ENCODE measurements at places on chromosomes 7 and 10.

GRCh38 chr10:125002047-125002422 is 60.1 kb downstream of the ZRANB1 start:
- no peak for DNase-seq

DNA sequence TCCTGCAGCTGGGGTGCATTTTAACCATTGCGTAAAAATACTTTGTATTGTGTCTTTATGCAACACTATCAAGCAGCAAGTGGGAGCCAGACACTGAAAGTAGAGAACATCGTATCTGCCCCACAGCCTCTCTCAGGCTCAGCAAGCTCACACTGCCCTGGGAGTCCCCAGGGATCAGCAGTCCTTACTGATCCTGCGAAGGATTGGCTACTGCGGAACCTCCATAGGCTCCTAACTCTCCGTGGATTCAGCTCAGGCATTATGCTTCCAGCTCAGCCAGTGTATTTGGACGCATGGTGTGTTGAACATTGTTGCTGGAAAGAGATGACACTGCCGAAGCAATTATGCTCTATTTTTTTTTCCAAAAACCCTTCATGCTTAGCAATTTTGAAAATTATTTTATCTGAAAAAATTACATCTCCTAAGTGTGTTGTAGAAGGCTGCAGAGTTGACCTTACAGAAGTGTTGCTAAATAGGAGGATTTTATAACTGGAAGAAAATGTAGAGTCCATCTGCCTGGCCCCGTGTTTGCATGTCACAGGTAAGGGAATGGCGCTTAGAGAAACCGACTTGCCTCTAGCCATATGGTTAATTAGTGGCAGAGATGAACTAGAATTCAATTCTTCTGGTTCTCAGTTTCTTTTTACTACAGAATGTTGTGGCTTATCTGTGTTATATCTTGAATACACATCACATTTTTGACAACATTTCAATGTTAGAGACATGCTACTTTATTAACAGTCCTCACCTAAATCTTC is 276.4 kb upstream of the COBL start:
- DNase-seq = no peak

DNA sequence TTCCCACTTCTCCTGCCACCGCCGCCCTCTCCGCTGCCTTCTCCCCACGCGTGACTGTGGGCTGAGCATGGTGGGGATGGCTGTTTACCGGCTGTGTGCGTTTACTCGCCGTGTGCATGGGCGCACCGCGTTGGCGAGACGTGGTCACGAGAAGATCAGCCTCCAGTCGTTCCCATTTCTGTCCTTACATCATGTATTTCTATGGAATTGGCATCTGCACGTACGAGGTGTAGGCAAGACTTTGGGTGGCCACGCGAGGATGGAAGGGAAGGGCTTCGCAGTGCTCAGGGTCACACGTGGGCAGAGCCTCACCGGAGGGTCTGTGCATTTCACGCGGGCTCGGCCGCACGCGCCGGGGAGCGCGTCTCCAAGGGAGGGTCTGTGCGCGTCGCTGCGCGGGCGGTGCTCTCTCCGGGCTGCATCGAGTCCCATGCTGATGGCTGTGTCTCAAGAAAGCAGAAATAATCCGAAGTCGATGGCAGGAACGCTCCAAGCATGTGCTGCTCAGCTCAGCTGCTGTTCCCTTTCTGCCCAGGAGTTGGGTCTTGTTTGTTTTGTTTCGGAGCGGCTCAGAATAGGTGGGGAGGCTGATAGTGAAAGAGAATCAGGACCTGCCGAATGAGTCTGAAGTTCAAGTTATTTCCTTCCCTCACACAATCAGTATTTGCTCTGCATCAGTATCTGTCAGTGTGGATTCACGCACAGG is 973 bp downstream of the CAMK1D start:
- peak; percentile 47 for DNase-seq

- no peak for DNase-seq
These were observed 132.9 kb downstream of the FAM204A start for GRCh38 chr10:118209215-118209614.

GRCh38 chr10:51171946-51172345 is 97.7 kb downstream of the PRKG1 start:
- no peak for DNase-seq

- DNase-seq = peak; percentile 51
These were observed 40.9 kb upstream of the ZNF32 start for GRCh38 chr10:43689618-43689954.

- no peak for DNase-seq
These were observed 140.2 kb upstream of the PLXDC2 start for GRCh38 chr10:19676063-19676462.

GRCh38 chr7:50915621-50916020 is 132.9 kb upstream of the GRB10 start:
- DNase-seq = no peak

DNA sequence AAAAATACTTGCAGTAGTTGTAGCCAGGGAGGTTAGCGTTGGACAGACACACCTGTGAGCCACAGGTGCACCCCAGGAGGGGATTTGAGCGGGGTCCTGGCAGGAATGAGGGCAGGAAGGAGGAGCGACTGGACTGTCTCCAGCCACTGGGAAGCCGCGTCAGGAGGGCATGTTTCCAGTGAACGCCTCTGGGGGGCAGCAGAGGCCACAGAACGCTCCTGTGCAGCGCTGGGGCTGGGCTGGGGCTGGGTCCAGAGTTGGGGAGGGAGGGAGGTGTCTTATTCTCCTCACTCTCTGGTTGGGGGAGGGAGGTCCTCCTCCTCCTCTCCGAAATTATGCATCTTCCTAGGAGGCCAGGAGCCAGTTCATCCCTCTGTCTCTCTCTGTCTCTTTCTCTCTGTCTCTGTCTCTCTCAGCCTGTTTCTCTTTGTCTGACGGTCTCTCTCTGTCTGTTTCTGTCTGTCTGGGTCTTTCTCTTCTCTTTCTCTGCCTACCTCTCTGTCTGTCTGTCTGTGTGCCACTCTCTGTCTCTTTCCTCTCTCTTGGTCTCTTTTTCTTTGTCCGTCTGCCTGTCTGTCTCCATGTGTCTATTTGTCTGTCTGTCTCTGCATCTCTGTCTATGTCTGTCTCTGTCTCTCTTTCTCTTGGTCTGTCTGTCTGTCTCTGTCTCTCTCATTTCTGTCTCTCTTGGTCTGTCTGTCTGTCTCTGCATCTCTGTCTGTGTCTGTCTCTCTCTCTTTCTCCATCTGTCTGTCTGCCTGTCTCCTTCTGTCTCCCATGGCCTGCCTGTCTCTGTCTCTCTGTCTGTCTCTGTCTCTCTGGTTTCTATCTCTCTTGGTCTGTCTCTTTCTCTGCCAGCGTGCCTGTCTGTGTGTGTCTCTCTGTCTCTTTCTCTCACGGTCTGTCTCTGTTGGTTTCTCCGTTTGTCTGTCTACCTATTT is 9.9 kb upstream of the PSMG3 start:
- DNase-seq = peak; percentile 68

GRCh38 chr7:135428879-135429278 is 81.0 kb downstream of the CNOT4 start:
- DNase-seq = no peak

- no peak for DNase-seq
These were observed 58.5 kb upstream of the SORCS3 start for GRCh38 chr10:104582602-104582951.

DNA sequence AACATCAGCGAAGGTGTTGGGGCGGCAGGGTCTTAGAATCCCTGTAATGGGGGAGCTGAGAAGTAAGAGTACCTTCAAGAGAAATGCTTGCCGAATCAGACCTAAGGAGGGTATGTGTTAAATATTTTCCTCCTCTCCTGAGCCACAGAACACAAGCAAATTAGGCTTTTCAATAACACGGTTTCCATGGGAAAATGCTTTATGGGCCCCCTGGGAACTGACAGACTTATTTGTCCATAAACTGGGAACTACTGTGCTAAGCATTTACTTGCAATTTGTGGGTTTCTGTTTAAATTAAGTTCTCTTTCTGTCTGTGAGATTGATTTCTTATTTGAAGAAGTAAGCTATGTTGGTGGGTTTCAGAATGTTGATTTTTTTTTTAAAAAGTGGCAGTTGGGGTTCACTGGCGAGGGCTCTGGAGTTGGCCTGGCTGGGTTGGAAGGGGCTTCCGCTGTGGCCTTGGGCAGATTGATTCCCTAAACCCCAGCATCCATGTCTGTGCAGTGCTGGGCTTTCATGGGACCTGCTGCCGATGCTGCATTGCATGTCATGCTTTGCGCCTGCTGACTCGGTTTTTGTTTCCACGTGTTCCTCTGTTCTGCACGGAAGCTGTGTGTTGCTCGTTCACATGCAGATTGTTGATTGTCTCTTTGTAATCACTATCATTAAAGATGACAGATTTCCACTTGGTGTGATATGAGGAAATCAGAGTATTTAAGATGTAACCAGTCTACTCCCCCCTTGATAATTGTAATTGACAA is 7.2 kb downstream of the RBM17 start:
- DNase-seq = no peak

GRCh38 chr10:24242562-24242961 is 33.6 kb downstream of the KIAA1217 start:
- DNase-seq = no peak

- DNase-seq = no peak
These were observed 19.5 kb downstream of the AMZ1 start for GRCh38 chr7:2707481-2707880.

DNA sequence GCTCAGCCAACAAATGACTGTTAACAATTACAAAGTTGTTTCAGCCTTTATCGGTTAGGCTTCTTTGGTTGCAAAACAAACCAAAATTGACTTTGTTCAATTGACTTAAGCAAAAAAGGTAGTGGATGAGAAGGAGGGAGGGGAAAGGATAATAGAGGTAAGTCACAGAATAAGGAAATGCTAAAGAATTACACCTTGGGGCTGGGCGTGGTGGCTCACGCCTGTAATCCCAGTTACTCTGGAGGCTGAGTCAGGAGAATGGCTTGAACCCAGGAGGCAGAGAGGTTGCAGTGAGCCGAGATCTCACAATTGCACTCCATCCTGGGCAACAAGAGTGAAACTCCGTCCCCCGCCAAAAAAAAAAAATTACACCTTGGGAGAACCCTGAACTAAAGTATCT is 41.4 kb downstream of the AHCYL2 start:
- DNase-seq = no peak

DNA sequence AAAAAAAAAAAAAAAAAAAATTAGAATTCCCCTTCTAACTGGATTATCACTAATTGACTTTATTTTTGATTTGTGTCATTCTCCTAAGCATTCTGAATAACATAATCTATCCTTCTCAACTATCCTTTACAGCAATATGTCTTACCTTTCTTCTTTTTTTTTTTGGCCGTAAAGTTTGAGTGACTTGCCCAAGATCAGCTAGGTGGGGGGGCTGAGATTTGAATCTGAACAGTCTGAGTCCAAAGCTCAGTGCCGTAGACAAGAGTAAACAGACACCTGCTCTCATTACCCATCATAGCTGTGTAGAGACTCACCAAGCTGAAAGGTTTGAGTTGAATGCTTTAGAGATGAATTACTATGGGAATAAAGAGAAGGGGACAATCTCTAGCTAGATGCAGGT is 192.1 kb downstream of the SORCS1 start:
- no peak for DNase-seq

- DNase-seq = peak; percentile 4
These were observed at the start of gene PLCE1 for GRCh38 chr10:93993782-93994437. TSS of gene PLCE1 (plus strand) at chr10:93993931. CDS start at chr10:94031047, 37,116 bp downstream.

- no peak for DNase-seq
These were observed 20.5 kb downstream of the STAG3 start for GRCh38 chr7:100198266-100198665.

DNA sequence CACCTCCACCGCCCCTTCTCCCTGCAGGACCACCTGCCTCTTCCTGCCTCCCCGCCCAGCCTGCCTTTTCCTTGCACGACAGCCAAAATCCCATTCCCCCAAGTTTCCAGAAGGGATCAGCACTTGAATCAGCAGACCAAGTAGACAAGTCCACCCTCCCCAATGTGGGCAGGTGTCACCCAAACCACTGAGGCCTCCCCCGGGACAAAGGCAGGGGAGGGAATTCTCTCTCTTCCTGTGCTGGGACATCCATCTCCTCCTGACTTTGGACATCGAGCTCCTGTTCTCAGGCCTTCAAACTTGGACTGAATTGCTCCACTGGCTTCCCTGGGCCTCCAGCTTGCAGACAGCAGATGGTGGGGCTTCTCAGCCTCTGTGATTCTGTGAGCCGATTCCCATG is 21.6 kb upstream of the PSMG3 start:
- no peak for DNase-seq

DNA sequence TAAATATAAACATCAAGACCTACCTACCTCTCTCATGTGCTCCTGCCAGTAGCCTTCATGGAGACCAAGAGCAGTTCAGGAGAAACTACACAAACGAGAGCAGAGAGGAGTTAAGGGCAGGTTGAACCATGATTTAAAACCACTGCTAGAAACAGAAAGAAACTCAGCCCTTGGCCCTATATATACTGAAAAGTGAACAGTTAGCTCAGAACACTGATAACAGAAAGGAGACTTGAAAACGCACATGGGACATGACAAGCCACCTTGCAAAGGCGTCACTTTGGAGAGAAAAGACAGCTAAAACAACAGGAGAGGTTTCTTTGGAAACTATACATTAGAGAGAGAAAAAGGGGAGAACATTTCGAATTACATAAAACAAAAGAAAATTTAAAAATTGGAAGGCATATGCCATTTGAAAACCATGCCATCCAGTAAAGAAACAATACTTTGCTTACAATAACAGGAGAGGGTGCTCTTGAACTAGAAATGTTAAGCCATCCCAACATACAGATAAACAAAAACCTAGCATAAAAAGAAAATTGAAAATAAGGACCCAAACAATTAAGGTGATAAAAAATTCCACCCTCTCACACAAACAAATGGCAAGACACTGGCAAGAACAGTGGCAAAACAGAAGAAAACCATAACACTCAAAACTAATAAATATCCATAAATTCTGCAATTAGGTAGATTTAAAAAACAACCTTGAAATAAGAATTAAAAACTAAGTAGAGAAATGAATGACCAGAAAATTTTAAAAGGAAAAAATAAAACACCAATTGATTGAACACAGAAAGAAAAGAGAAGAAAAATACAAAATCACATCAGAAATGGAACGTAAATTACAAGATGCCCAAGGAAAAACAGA is 232.7 kb downstream of the IMMP2L start:
- DNase-seq = no peak

DNA sequence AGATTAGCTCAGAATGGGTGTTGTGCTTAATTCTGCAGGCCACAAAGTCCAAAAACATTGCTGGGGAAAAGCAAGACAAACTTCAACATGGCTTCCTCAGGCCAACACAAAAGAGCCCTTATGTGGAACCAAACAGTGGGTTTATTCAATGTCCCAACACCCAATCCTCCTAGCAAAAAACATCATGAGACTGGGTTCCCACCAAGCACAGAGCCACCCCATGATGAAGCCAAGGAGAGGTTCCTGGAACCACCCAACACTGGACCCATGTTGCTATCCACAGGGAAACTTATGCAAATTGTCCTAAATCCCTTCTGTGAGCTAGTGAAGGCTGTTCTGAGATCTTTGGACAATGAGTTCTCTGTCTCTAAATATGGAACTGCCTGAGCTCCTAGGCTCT is 24.0 kb downstream of the SLC25A13 start:
- DNase-seq = no peak

GRCh38 chr10:80272793-80273522 is 16.5 kb downstream of the MAT1A start:
- DNase-seq = no peak

- no peak for DNase-seq
These were observed 1.4 kb downstream of the CUBN start for GRCh38 chr10:17128261-17128660.

- DNase-seq = no peak
These were observed at the start of gene OR2A5 for GRCh38 chr7:144048648-144049047. TSS of gene OR2A5 (plus strand) at chr7:144048948. CDS start at chr7:144050402, 1,454 bp downstream.

GRCh38 chr7:118289476-118289875 is 65.0 kb downstream of the ANKRD7 start:
- peak; percentile 7 for DNase-seq
